GM03348 (cell line): ENCODE measurements at places on chromosomes 11 and 22.
A peak's percentile ranks its signal among the peaks of the same experiment; 100 is the strongest.

DNA sequence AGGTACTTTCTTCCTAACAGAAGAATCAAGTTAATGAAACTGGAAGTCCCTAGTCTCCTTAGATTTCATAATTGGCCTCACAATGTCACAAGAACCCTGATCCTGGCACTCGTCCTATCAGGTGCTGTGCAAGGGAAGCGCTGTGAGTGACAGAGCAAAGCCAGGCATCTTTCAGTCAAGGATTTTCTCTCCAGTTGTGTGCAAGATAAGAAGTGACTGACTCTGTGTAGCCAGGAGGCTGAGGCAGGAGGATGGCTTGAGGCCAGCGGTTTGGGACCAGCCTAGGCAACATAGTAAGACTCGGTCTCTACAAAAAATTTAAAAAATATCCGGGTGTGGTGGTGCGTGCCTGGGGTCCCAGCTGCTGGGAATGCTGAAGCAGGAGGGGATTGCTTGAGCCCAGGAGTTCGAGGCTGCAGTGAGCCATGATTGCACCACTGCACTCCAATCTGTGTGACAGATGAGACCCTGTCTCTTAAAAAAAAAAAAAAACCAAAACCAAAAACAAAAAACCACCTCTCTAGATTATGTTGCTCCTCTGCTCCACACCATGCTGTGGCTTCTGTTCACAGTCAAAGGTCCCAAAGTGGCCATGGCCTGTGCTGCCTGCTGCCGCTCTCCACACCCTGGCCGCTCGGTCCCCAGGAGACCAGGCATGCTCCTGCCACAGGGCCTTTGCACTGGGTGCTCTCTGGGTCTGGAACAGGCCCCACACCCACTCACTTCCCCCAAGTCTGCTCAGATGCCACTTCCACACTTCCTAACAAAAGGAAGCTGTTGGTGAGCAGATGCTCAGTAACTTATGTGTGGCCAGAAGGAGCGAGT lies 54.2 kb upstream of the CLDN5 start:
- no peak for DNase-seq

DNA sequence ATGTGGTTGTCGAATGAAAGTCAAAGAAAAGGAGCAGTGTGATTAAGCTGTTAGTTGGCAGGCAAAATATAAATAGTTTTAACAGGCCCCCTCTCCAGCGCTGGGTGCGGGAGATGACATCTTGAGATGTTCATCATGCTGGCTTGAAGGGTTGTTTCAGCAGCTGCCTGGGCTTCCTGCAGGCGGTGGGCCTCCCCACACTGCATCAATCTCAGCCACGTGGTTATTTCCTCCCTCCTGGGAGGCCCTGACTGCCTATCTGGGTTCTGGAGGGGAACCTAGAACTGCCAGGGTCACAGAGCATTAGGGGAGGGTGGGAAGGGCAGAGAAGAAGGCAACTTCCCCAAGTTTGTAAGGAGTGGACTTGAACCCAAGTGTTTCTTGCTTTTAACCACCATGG lies 173.3 kb upstream of the SYT13 start:
- DNase-seq = no peak

DNA sequence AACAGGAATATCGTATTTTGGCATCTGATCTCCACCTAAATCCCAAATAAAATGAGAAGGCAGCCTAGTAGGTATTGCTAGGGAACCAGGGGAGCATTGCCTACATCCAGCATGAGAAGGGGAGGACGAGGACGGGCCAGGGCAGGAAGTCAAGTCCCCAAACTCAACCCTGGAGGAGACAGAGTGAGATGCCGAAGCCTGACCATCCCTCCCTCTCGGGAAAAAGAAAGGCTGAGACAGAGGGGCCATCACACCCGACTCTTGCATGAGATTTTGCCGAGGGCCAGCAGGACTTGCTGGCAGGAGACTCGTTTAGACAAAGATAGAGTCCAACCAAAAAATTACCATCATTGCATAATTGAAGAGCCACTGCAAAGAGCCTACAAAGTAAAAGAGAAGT lies 50.2 kb upstream of the SPATA19 start:
- DNase-seq = no peak

GRCh38 chr22:28402060-28402459 lies 277.6 kb downstream of the TTC28 start:
- no peak for DNase-seq

- peak; percentile 10 for DNase-seq
Measured at GRCh38 chr11:121654259-121654842, 201.6 kb upstream of the SORL1-AS1 start.

GRCh38 chr11:67594480-67594879 lies 10.9 kb downstream of the GSTP1 start:
- no peak for DNase-seq

- no peak for DNase-seq
Measured at GRCh38 chr22:40231618-40232313, 54.0 kb downstream of the TNRC6B start.
